Smooth muscle cell of trachea (primary cell): ENCODE measurements at places on chromosomes 2 and 18. TPM values are rescaled to one million over a fixed set of nuclear protein-coding genes. Genes with fewer than 3 reads are reported as not detected.

LYPD6B gene
- not detected in 2 replicates for total RNA-seq

TSN gene
- total RNA-seq, result 42.7 and 60.9 TPM in 2 replicates

HOXD9 gene
- total RNA-seq, result 0.17 TPM in 1 of 2 replicates, not detected in the other

GLI2 gene
- total RNA-seq, result 3.2 and 13.1 TPM in 2 replicates

EPHA4 gene
- total RNA-seq, result 6.4 and 14.7 TPM in 2 replicates

IRS1 gene
- 33.5 and 47.5 TPM in 2 replicates for total RNA-seq

COL4A3 gene
- total RNA-seq, result 0.17 and 0.29 TPM in 2 replicates

GYPC gene
- 71.0 and 112 TPM in 2 replicates for total RNA-seq

PGAP1 gene
- 6.8 and 11.3 TPM in 2 replicates for total RNA-seq

RAX gene
- not detected in 2 replicates for total RNA-seq

GALR1 gene
- total RNA-seq, result under 0.01 TPM in 1 of 2 replicates, not detected in the other

MYOM1 gene
- total RNA-seq, result 0.15 and 0.99 TPM in 2 replicates

SLC14A1 gene
- total RNA-seq, result 62.7 and 81.0 TPM in 2 replicates

CCDC141 gene
- under 0.01 and 0.29 TPM in 2 replicates for total RNA-seq

PID1 gene
- 21.1 and 26.1 TPM in 2 replicates for total RNA-seq

TMEM17 gene
- total RNA-seq, result 2.0 and 2.8 TPM in 2 replicates

TSHZ1 gene
- 4.8 and 5.8 TPM in 2 replicates for total RNA-seq

ESPNL gene
- 2.3 and 9.8 TPM in 2 replicates for total RNA-seq

DNAJC5G gene
- total RNA-seq, result not detected in 2 replicates

C2orf80 gene
- not detected in 2 replicates for total RNA-seq

LOXL3 gene
- total RNA-seq, result 27.3 and 53.9 TPM in 2 replicates

GBX2 gene
- not detected in 2 replicates for total RNA-seq

RND3 gene
- total RNA-seq, result 413 and 658 TPM in 2 replicates

MAB21L4 gene
- total RNA-seq, result not detected in 2 replicates

SLC11A1 gene
- total RNA-seq, result under 0.01 and 0.33 TPM in 2 replicates

CHAC2 gene
- total RNA-seq, result 0.83 and 5.5 TPM in 2 replicates

GPR45 gene
- total RNA-seq, result not detected in 2 replicates

TRAF3IP1 gene
- total RNA-seq, result 6.9 and 8.0 TPM in 2 replicates

OTX1 gene
- 0.29 and 0.33 TPM in 2 replicates for total RNA-seq

APCDD1 gene
- 1.9 and 4.5 TPM in 2 replicates for total RNA-seq

SERPINB8 gene
- 7.4 and 15.1 TPM in 2 replicates for total RNA-seq

KIF1A gene
- not detected in 2 replicates for total RNA-seq

ARHGAP15 gene
- not detected in 2 replicates for total RNA-seq

SPATS2L gene
- 94.1 and 102 TPM in 2 replicates for total RNA-seq

C2orf78 gene
- total RNA-seq, result not detected in 2 replicates

COL3A1 gene
- total RNA-seq, result 2,358 and 3,379 TPM in 2 replicates

HOXD13 gene
- total RNA-seq, result not detected in 2 replicates

PCBP1 gene
- 47.5 and 66.6 TPM in 2 replicates for total RNA-seq

IL36B gene
- total RNA-seq, result not detected in 2 replicates

MDH1 gene
- total RNA-seq, result 170 and 261 TPM in 2 replicates

C2orf69 gene
- 15.9 and 16.4 TPM in 2 replicates for total RNA-seq

PHOSPHO2 gene
- total RNA-seq, result 1.8 and 4.1 TPM in 2 replicates

HNMT gene
- 20.8 and 45.4 TPM in 2 replicates for total RNA-seq
